ENCODE measurements at places on chromosomes 5 and 9. TPM values are rescaled to one million over a fixed set of nuclear protein-coding genes. Genes with fewer than 3 reads are reported as not detected.

Gene ALDH1B1
- 26.1 TPM for total RNA-seq

GRCh38 chr9:123378956-123379660 is 23.1 kb downstream of the CRB2 start:
- no peak for DNase-seq

- no peak for DNase-seq
These were observed 336.9 kb downstream of the DRD1 start for GRCh38 chr5:175107028-175107588.

GRCh38 chr9:33415501-33416038 is 13.2 kb upstream of the AQP7 start:
- DNase-seq = no peak

Gene FGF1
- total RNA-seq = 1.8 TPM

DNA sequence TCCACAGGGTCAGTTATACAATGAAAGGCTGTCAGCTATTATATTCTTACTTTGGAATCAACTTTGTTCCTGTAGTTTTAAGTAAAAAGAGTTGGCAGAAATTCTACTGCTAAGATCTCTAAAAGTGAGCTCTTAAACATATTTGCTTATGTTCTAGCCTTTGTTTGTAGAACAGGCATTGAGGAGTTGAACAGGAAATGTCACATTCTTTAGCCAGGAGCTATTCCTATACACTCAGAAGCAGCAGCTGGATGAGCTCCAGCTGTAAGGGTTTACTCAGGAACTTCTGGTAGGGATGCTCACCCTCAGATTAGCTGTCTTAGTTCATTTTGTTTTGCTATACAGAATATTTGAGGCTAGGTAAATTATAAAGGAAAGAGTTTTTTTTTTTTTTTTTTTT is 22.4 kb upstream of the SPINK14 start:
- DNase-seq = peak; percentile 42

DNA sequence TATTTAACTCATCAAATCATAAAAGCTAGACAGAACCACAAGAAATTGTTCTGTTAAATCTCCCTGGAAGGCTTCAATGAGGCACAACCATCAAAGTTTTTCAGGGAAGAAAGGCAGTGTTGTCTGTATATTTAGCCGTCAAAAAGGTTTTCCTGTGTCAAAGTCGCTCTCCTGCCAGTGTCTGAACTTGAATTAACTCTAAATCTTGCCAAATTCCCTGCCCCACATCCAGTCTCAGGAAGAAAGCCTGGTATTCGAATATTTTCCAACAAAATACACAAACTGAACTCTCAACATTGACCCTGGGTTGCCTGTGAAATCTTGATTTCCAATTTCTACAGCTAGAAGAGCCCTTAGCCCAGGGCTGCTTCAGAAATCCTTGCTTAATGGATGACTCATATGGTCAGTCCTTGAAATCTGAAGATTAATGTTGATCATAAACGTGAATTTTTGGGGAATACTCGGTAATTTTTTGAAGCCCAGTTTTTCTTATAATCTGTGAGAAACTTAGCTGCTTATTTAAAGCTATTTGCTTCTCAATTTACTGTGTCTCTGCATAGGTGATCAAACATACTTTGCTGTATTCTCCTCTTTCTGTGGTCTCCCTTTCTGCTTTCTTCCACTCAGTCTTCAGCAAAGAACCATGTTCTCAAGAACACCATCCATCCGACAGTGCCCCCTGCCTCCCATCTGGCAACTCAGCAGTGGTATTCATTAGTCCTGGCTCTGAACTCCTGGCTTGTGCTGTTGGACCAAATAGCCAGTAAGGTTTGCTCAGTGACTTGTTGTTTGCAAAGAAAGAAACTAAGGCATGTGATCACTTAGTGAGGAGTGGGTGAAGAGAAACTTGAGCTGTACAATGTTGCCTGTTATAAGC is 58.9 kb downstream of the NREP start:
- DNase-seq = no peak

DNA sequence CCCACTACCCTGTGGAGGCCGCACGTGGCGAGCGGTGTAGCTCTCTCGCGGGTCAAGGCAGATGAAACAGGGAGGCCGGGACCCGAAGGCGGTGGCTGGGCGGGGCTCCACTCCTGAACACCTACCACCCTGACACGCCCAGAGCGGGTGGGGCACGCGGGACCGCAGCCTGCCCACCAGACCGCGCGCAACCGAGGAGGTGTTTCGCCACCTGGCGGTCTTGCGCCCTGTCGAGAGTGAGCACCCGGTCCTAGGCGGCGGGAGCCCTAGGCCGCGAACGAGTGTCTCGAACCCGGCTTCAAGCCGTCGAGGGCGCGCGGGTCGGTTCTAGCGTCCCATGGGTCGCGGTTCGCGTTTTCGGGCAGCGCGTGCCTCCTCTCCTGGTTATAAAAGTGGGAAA is 2.2 kb upstream of the EXOSC3 start:
- no peak for DNase-seq

- DNase-seq = no peak
These were observed 7.1 kb downstream of the RAPGEF1 start for GRCh38 chr9:131732636-131733289.

DNA sequence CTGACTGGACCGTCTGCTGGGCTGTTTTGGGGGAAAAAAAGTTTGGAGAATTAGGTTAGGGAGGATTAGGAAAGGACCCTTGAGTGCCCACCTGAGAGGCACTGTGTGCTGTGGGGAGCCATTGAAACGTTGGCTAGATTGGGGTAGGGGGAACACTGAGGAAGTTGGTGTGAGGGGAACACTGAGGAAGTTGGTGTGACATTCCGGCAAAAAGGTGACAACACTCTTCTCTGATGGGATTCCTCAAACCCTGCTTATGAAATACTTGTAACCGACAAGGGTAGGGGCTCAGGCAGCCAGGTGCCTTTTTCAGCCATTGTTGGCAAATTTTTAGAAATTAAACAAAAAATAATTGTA is 1.0 kb downstream of the CYSTM1 start:
- DNase-seq = no peak

Gene NTNG2
- 5.7 TPM for total RNA-seq

DNA sequence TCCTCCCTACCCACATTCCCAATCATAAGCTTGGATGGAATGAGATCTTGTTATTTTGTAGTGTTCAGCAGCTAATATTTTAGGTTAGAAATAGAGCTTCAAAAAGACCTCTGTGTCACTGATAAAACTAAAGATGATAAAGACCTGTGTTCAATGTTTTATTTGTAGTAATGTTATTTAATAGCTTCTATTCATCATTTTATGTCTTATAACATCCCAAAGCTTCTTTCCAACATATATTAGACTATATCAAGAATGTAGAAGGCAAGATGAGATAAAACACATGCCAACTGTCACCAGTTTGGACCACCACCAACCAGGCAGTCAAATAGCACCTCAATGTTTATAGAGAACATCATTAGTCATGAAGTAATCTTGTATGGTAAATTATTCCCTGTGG is 409.5 kb upstream of the ITGA1 start:
- DNase-seq = no peak

Gene FBLL1
- not detected for total RNA-seq

Gene MTAP
- not detected for total RNA-seq

- no peak for DNase-seq
These were observed 20.3 kb downstream of the MEF2C start for GRCh38 chr5:88862547-88863175.

- DNase-seq = peak; percentile 22
These were observed 205.6 kb upstream of the MPDZ start for GRCh38 chr9:13485068-13485596.

DNA sequence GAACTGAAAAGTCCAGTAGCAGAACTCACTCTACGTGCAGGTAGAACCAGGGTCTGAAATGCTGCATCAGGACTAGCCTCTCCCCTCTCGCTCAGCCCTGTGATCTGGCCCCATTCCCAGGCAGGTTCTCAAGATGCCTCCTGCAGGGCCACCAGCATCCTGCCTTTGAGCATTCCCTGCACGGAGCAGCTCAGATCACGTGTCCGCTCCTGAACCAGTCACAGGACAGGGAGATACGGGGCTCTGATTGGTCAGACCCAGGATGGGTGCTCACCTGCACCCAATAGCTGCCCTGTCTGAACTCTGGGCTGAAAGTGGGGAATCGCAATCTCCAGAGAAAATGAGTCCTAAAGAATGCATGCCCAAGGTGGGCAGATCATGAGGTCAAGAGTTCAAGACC is 50.8 kb downstream of the NEURL1B start:
- DNase-seq = no peak

- no peak for DNase-seq
These were observed 585.7 kb upstream of the ZNF608 start for GRCh38 chr5:125331987-125332598.

DNA sequence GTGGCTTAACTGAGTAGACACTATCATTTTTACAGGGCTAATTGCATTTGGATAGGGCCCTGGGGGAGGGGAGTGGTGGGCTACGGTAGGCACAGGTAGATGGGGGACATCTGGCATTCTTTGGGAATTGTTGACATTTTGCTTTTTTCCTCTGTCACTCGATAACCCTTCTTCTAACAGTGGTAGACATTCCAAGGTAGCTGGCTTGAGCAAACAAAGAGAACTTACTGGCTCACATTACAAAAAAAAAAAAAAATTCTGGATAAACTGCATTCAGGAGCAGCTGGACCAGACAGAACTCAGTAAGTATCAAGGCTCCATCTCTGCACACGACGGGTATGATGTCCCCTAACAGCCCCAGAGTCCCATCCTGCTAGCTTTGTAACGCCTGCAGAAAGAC is 585.2 kb downstream of the ZNF608 start:
- DNase-seq = no peak

Gene RIC1
- 18.9 TPM for total RNA-seq

DNA sequence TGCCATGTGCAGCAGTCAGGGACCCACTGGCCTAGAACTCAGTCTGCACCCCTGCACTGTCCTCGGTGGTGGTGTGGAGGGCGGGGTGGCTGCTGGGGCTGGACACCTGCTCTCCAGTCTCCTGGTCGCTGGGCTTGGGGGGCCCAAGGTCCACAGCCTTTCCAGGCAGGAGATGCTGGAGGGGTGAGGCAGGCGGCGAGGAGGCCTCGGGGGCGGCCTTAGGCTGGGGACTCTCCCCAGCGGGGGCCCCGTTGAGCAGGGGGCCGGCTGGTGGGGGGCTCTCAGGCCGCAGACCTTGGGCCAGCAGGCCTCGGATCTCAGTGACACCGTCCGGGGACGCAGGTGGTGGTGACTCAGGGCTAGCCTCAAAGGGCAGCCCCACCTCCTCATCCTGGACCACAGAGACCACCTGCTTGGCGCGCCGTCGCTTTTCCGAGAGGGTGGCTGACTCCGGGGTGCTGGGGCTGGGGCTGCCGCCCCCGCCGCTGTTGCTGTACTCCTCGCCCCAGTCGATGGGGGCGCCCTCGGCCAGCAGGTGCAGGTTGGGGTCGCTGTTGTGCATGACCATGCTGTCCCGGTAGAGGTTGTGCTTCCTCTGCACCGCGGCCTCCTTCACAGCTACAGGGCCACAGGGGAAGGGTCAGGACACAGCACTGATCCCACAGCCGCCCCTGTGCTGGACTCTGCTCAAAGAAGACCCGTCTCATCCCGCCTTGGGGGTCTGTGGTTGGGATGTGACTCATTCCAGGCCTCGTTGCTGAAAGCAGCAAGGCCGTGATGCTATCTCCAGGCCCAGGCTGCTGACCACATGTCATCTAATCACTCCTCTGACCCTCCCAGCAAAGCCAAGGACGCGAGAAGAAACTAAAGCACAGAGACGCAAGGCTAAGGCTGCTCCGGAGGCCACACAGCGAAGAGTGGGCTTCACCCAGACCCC is 55.8 kb downstream of the LRSAM1 start:
- DNase-seq = peak; percentile 96

Gene LCN10
- not detected for total RNA-seq

DNA sequence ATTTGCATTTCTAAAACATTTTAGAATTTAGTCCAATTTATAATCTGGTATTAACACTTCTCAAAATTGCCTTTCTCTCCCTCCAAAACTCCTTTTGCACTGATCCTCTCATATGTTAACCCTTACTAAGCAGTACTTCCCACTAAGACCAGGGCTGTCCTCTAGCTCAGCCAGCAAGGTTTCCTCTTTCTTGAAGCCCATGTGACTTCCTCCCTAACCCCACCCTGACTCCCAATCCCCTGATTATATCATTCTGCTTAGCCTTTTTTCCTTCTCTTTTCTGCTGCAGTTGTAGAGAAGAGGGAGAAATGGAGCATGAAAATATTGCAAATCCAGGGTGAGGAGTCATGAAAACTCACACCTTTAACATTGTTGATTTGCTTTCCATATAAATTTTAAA is 241.7 kb downstream of the MCTP1 start:
- DNase-seq = no peak

Gene SPATA31A3
- total RNA-seq = not detected

DNA sequence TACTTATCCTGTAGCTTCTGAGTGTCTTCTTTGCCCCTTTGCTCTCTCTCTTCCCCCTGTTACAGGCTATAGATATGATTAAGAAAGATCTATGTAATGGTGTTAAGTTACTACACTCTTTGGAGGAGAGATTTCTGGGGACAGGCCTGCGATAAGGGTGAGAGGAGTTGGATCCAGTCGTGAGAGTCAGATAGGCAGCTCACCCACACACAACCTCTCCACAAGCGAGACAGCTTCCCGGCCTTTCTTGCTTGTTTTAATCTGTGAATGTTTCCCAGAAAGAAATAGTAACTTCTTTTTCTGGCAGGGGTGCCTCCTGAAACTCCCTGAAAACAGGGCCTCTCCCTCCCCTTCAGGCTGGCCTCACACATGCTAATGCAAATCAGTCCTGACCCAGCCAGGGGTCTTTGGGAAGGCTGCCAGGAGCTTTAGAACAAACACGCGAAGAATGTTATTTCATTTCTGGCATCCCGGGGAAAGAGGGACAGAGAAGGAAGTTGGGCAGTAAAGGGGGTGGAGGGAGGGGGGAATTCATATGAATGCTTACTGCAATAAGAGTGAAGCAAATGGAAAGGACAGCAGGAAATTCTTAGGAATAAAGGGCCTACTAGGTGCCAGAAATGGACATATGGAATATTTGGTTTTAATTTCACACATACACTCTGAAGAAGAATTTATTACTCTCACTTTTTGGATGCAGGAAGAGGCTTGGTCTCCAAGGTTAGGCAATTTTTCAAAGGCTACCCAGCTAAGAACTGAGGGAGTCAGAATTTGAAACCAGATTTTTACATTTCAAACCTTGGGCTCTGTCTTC is 215.8 kb upstream of the TRIM32 start:
- DNase-seq = no peak
